ENCODE measurements at places on chromosomes 6 and 20.

GRCh38 chr6:163668061-163668426 is 253.5 kb downstream of the QKI start:
- DNase-seq, result no peak

- no peak for DNase-seq
These were observed 698.4 kb downstream of the TENT5A start for GRCh38 chr6:81054036-81054435.

DNA sequence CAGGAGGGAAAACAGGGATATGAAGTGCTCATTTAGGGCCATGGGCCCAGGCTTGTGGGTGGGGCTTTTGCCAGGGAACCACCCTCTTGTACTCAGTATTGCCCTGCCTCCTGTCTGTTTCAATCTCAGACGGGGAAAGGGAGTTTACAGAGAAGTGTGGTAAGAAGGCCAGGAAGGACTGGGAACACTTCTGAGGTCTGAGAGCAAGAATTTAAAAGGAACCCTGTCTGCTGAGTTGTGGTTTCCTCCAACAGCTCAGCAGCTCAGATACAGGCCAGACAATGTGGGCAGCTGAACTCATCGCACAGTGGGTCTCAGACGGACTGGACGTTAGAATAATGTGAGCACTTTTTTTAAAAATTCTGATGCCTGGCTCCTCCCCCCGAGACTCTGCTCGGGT is 354.1 kb upstream of the ARID1B start:
- no peak for DNase-seq

GRCh38 chr6:45949256-45949655 is 66.4 kb downstream of the CLIC5 start:
- no peak for DNase-seq

GRCh38 chr6:101722991-101723579 is 329.6 kb downstream of the GRIK2 start:
- no peak for DNase-seq

DNA sequence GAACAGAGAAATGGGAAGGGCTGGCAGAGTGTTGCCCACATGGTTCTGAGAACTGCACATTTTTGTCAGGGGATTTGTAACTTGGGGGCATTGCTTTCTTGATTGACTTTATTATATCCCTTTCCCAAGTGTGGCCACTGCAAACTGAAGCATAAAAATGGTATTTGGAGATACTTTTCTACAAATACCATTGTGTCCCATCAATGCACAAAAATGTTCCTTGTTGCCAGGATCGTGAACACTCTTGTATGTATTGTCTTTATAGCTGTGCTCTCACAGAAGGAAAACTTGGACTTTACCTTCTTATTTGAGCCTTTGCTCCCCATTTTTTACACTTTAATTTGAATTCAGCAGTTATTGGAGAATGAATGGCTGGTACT is 57.1 kb upstream of the C20orf144 start:
- DNase-seq, result no peak

- DNase-seq, result no peak
These were observed 1719.9 kb downstream of the GRIK2 start for GRCh38 chr6:103113416-103113815.

DNA sequence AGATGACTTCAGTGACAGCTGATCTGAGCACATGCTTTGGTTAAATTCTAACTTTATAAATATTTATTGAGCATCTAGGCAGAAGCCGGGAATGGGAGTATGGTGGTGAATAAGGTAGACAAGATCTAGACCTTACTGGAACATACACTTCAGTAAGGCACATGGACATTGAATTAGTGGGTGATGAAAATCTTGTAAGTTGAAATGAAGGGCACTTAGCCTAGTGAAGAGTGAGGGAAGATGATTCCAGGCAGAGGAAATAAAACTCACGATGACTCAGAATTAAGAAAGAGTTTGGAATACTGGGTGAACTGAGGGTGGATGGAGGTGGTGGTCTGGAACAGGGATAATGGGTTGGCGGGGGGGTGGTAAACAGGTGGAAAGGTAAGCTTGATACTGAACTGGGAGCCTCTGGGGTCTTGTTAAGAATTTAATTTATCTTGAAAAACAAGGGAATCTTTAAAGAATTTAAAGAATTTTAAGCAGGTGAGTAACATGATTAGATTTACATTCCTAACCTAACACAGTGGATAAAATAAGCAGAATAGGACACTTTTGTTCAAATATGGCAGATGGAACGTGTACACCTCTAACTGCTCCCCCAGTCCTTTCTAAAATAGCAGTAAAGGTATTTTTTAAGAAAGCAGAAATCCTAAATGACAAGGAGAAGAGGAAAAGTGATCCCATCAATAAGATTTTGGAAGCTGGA is 75.2 kb upstream of the ARHGAP18 start:
- no peak for DNase-seq

DNA sequence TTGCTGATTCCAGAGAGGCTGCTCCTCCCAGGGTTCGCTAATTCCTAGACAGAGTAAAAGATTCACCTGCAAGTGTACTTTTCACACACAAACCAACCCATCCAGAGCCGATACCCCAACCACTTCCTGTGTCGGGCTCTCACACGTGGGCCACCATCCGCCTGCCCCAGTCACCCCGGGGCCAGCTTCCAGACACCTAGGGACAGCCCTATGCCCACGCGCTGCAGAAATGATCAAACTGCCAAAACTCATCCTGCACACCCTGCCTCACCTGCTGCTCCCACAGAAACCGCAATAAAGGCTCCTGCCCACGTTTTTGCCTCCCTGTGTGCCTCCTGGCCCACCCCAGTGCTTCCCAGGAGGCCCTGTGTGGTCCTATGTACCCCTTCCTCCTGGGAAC is 59.5 kb downstream of the PSMG4 start:
- DNase-seq, result no peak

GRCh38 chr6:55694759-55695158 is 115.8 kb upstream of the HMGCLL1 start:
- DNase-seq, result no peak

- DNase-seq, result no peak
These were observed 22.6 kb downstream of the RNF217 start for GRCh38 chr6:124984668-124985338.

GRCh38 chr20:63331741-63332400 is 29.3 kb downstream of the CHRNA4 start:
- DNase-seq, result no peak
